Heart right ventricle (tissue), 16 donors: ENCODE measurements at places on chromosomes 12 and 14. TPM values are rescaled to one million over a fixed set of nuclear protein-coding genes. Genes with fewer than 3 reads are reported as not detected.
A peak's percentile ranks its signal among the peaks of the same experiment; 100 is the strongest.

DNA sequence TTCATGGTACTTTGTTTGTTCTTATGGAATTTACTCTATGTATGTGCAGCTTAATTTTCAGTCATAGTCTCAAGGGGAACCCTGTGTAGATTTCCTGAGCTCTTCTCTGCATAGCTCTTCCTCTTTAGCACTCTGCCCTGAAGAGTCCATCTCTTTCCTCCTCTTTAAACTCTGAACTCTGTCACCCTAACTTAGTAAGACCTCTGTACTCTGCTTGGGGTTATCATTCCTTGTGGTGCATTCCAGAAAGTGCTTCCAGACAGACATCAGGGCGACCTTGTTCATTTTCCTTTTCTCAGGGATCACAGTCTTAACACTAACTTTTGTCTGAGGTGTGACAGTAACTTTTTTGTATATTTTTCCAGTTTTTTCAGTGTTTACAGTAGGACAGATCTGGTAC, 179.3 kb downstream of the RAD51B start:
- no peak for DNase-seq

DNA sequence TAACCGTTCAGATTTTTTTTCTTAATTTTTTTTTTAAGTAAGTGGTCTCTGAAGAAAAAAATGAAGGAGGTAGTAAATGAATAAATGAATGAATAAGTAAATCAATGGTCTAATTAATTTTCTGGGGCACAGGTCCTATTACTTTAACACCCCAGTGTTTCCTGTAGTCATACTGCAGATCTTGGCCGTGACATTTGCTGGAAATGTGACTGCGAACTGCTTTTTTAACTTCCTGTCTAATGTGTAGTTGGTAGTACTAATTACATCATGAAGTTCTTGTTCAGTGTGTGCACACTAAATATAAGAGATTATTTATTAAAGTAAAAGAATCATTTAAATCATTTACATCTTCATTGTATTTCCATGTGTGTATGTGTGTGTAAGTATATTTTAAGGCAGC, 45.4 kb downstream of the AEBP2 start:
- no peak for DNase-seq

C1S gene
- total RNA-seq, result 151 TPM

DNA sequence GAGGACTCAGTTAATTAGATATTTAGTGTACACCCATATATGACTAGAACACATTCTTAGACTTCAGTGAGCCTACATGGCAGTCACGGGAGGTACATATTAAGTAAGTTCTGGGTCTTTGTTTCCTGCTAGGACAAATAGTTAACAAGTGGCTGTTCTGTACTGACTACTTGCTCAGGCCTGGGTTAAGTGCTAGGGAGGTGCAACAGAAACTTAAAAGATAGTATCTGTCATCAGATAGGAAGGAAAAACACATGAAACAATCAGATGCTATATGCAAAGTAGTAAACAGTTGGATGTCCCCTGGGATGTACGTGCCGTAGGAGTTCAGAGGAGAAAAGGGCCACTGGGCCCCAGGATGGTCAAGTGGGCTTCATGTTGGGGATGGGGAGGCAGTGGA, 59.5 kb downstream of the SLC4A8 start:
- no peak for DNase-seq

MAP3K9 gene
- total RNA-seq, result 2.1 TPM

DNA sequence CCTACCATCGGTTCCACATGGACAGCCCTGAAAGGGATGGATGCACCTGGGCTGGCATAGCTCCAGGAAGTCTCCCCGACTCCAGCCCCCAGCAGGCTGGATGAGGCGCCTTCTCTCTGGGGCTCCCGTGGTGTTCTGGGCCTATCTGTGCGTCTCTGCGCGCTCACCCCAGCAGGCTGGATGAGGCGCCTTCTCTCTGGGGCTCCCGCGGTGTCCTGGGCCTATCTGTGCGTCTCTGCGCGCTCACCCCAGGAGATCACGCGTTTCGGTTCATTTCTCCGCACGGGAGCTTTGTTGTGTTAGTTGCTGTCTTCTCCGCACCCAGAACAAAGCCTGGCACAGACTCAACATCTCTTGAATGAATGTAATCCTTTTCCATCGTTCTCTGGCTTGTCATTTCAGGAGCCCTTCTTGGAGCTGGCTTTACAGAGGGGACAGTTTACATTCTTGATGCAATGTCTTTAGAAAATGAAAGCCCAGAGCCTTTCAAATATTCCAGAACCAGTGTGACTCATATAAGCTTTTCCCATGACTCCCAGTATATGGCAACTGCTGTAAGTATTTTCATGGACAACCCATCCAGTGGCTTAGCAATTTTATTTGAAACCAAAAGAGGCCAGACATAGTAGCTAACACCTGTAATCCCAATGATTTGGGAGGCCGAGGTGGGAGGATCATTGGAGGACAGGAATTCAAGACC, 40.3 kb downstream of the CFAP251 start:
- DNase-seq, result no peak

RASAL1 gene
- total RNA-seq, result not detected

DNA sequence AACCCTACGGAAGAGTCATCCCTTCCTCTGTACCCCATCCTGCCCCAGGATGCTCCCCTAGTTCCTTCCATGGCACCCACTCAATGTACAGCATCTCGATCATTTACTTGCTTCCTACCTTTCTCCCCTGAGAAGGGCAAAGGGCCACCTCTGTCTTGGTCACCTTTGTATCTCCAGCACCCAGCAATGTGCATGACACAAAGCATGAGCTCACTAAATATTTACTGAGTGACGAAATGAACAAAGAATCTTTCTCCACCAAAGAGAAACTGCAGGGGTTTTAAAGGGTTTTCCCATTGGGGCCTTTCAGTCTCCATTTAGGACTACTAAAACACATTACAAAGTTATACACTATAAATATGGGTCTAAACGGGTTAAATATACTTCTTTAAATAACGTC, 30.6 kb downstream of the ATG14 start:
- DNase-seq, result no peak

TAC3 gene
- not detected for total RNA-seq

DNA sequence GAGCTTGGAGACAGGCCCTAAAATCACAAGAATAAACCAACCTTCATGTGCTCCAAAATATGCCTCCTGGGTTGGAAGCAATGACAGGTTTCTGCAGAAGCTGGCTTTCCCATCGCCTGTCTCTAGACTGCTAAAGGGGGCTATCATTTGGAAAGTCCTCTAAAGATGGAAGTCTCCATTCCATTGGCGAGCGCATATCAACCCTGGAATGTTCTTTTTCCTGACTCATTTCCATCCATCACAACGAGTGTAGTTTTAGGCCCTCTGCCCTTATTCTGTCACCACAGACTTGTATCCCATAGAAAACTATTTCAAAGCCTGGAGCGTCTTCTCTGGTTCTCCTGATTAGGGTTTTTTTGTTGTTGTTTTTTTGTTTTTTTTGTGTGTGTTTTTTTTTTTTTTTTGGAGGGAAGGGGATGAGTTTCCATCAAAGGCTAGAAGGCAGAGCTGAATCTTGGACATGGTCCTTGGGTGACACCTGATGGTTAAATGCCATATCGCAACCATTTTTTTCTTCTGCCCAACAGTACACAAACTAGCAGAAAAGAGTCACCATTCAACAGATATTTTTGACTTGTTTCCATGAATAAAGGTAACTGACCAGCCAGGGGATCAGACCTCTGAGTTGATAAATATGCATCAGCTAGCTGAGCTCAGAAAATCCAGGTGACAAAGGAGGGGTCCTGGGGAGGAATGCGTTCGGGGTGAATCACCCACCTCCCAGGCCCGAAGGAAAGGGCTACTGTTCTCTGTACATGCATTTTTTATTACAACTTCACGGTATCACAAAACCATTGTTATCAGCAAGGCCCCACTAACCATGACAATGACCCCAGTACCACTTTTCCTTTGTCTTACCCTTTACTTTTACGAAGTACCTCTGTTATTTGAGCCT, 40.5 kb downstream of the KCNA5 start:
- peak; percentile 50 for DNase-seq

DNA sequence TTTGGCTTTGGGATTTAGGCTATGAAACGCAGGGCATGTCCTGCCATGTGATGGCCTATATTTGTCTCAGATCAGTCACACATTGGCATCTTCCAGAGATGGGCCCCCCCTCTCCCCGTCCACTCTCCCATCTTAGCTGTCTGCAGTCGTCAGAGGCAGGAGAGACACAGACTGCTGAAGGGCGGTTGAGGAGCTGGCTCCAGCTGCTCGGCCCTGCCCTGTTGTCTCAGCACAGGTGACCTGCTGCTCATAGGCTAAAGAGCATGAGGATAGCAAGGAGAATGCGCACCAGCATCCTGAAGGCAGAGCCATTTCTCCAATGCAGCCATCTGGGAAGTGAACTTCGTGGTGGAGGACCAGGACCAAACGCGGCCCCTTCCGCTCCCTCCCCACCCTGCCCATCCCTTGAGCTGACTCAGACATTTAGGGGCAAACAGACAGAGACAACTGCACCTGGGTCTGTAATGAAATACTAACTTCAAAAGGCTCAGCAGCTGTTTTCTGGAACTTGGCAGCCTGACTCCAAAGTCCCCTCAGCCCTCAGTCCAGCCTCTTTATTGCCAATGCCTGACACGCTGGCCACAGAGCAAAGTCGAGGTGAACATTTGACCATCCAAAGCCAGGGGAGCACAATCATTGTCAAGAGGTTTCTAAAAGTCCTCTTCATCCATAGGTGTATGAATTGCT, 22.3 kb downstream of the FZD10 start:
- DNase-seq, result no peak

DNA sequence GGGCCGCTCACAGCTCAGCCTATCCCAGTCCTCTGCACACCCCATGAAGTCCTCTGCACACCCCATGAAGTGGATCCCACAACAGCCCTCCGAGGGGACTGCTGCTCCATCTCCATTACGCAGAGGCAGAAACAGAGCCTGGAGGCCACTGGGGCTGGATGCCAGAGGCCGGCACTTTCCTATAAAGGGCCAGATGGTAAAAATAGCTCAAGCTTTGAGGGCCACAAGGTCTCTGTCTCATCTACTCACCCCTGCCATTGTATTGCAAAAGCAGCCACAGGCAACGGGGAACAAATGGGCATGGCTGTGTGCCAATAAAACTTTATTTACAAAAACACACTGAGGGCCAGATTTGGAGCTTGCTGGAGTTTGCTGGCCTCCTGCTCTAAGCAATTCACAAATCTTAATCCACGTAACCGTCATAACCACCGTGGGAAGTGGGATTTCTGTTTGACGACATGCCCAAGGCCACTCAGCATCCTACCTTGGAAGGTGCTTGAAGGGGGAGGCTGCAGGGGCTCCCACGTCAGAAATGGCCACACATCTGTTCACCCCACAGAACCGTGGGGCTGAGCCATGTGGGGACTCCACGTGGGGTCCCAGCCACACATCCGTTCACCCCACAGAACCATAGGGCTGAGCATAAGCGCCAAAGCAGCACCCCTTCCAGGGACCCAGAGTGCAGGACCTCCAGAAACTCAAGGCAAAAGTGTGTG, 92.0 kb downstream of the NCOR2 start:
- DNase-seq, result peak; percentile 49

ATG101 gene
- 17.5 TPM for total RNA-seq

SSTR1 gene
- total RNA-seq, result 0.47 TPM

- no peak for DNase-seq
Measured at GRCh38 chr12:102043928-102044327, 17.9 kb downstream of the WASHC3 start.

DNA sequence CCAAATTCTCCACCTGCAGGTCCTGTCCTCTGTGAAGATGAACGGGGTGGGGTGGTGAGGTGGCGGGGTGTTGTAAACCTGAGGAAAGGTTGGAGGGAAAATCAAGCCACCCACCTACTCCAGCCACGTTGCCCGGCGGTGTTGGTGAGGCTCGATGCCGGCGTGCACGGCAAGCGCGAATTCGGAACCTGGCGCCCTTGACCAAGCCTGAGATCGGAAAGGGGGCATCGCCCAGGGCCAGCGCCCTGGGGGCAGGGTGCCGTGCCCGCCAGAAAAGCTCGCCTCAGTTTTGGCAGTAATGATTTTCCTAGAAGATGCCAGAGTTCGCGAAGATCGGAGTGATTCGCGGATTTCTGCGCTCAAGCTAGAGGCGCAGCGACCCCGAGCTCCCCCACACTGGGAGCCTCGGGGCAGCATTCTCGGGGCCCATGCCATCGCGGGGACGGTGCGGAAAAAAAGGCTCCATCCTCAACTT, 817 bp downstream of the STXBP6 start:
- no peak for DNase-seq

DNA sequence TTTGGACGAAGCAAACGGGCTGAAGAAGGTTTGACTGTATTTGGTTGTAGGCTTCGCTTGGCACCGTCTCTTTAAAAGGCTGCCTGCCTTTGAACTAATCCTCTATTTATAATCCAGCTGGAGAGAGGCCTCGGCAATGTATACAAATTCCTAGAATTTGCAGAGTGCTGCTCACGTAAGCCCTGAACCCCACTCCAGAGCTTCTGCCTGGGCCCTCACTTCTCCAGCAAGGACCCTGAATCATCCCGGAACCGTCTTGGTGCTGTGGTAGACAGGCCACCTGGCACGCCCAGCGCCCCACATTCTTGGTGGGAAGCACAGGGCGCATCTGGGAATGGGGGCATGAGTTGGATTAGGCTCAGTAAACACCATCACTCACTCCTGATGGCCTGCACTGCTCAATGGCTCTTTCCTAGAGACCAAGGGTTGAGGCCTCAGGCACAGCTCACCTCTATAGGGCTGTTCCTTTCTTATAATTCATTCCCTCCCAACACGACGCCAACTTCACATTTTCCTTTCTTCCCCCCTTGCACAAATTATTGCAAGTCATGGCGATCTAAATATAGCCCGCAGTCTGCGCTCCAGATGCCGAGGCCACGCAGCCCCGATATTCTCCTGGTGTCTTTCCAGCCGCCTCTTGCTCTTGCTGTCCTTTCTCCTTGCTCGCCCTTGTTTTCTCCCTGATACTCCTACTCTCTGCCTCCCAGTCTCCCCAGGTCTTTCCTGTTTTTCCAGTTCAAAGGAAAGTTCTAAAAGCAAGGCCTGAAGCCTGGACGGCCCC, 141.0 kb downstream of the ZFP36L1 start:
- no peak for DNase-seq

GRCh38 chr12:23722655-23723054, 226.8 kb downstream of the SOX5 start:
- DNase-seq, result no peak

TSPAN8 gene
- 0.75 TPM for total RNA-seq

GRCh38 chr12:53561590-53561953, 54.3 kb upstream of the NPFF start:
- DNase-seq, result no peak

MGST1 gene
- total RNA-seq, result 98.3 TPM

GRCh38 chr12:128474916-128475315, 207.9 kb downstream of the TMEM132C start:
- DNase-seq, result no peak

- no peak for DNase-seq
Measured at GRCh38 chr12:100913872-100914592, 119.5 kb downstream of the ANO4 start.

GRCh38 chr14:71538938-71539649, 393.1 kb upstream of the RGS6 start:
- DNase-seq, result no peak
